ENCODE measurements at places on chromosomes 2 and 18.
A peak's percentile ranks its signal among the peaks of the same experiment; 100 is the strongest.

DNA sequence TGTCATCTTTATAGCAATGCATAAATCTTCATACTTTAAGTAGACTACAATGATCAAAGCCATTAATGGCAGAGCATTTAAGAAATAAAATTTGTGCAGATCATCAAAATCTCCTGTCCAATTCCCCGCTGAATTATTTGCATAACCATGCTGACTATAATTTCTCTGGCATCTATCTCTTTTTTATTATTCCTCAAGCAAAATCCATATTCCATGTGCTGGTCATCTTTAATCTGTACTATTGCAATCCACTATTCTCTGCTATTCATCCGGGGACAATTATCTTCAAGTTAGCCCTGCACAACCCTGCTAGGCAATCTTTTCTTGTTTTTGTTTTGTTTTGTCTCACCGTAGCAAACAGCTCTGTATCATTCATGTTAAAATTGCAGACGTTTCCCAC is 1469.6 kb upstream of the NXPH2 start:
- no peak for DNase-seq

DNA sequence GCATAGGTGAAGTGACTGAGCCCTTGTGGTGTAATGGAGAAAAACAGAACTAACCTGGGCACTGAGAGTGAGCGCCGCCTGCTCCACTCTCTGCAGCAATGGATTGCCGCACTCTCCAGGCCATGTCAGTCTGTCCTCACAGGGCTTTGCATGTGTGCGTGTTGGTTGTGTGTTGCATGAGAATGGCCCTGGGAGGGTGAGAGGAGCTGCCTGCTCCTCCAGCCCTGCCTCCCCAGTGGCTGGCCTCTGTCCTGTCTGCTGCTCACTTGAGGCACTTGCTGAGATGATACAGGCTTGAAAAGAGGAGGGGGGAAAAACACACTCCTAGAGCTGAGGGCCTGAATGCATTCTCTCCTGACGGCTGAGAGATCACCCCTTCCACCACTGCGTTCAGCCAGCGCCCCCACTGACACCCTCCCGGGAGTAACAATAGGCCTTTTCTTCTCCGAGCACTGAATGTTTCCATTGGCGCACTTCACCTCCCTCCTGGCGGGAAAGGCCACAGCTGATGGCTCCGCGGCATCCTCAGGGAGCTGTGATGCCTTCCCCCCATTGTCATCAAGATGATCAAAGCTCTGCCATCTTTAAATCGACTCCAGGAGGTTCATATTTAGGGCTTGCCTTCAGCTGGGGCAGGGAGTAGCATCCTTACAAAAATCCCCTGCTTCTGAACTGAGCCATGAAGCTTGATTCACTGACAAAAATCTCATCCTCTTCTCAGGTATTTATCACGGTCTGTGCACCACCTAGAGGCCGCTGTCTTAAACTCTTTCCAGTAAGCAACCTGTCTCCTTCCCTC is 49.9 kb upstream of the DAPL1 start:
- peak; percentile 42 for DNase-seq

DNA sequence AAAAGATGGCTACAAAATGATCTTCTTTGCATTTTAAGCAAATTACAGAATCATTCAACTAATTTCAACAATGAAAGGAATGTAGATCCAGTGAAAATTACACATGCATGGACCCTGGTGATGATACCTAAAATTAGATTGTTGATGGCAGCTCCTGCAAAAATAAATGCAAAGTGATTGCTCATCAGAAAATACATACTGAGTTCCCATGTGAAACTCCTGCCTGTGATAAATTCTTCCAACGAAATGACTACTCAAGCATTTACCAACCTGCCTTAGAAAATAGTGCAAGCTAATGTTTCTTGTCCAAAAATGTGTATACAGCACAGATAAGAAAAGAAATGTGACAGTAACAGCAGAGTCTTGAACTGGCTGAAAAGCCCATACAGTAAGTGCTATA is 300.0 kb upstream of the REV1 start:
- no peak for DNase-seq

- no peak for DNase-seq
Measured at GRCh38 chr2:140929849-140930248, 1201.0 kb downstream of the LRP1B start.

GRCh38 chr18:11857177-11857887 is 6.1 kb downstream of the CHMP1B start:
- peak; percentile 88 for DNase-seq

DNA sequence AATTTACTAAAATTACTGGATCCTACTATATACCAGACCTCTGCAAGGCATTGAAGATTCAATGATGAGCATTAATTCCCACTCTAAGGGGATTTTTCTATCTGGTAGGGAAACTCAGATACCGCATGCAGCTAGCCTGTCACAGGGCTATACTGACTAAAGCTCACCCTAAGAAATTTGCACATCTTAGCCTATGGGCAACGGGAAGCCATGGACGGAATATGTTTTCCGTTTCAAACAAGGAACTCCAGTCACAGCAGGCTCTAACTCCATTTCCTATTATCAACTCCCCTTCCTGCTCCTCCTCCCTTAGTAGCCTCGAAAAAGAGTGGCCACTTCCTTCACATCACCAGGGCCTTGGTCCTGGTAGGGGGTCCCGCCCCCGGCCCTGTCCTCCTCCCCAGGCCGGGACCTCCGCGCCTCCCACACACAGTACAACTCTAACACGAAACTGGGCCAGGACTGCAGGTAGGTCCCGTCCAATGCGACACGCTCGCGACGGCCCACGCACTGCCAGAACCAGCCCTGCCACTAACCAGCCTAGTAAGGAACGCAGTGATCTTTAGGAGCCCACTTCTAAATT is 659 bp upstream of the COX5B start:
- DNase-seq, result no peak

DNA sequence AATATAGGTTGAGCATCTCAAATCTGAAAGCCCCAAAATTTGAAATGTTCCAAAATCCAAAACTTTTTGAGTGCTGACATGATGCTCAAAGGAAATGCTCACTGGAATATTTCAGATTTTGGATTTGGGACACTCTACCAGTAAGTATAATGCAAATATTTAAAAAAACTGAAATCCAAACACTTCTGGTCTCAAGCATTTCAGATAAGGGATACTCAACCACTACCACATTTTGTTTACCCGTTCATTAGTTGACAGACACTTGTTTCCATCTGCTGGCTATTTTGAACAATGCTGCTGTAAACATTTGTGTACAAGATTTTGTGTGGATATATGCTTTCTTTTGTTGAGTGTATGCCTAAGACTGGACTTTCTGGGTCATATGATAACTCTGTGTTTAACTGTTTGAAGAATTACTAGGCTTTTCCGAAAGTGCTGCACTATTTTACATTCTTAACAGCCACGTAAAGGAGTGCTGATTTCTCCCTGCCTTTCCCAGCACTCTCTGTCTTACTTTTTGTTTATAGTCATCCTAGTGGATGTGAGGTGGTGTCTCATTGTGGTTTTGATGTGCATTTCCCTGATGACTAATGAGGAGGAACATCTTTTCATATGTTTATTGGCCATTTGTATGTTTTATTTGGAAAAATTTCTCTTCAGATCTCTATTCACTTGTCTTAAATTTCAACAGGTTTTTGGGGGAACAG is 19.5 kb upstream of the DCDC2C start:
- no peak for DNase-seq

GRCh38 chr2:223727562-223727961 is 109.8 kb downstream of the AP1S3 start:
- DNase-seq, result no peak

- DNase-seq, result no peak
Measured at GRCh38 chr2:33134086-33134771, 187.5 kb downstream of the LTBP1 start.

DNA sequence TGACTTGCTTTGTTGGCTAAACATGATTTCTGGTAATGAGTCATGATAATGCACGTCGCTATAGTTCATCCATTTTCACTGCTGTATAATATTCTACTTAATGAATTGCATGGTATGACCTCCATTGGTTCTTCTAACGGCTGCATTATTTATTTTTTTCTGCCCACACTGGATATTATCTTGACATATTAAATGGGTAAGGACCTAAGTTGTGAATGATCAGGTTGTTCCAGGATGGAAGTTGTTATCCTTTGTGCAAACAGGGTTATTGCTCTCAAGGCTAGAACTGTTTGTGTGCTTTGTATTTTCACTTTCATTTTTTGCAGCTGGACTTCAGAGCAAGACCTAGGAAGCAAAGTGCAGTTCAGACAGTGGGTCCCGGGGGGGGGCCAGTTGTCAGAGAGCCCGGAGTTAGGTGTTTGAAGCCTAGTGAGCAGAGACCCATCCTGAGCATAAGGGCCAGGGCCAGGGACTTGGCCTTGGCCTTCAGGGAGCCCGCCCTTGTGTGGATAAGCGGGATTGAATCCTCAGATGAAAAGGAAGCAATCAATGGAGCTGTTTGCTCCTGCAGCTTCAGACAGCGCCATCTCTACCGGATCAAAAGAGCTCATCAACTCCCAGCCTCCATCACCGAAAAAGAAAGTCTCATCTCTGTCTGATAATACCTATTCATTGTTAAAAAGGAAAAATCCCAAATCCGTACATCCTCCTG is 48.2 kb downstream of the AGAP1 start:
- DNase-seq, result no peak

- DNase-seq, result no peak
Measured at GRCh38 chr2:79200762-79201161, 41.2 kb upstream of the REG3A start.

DNA sequence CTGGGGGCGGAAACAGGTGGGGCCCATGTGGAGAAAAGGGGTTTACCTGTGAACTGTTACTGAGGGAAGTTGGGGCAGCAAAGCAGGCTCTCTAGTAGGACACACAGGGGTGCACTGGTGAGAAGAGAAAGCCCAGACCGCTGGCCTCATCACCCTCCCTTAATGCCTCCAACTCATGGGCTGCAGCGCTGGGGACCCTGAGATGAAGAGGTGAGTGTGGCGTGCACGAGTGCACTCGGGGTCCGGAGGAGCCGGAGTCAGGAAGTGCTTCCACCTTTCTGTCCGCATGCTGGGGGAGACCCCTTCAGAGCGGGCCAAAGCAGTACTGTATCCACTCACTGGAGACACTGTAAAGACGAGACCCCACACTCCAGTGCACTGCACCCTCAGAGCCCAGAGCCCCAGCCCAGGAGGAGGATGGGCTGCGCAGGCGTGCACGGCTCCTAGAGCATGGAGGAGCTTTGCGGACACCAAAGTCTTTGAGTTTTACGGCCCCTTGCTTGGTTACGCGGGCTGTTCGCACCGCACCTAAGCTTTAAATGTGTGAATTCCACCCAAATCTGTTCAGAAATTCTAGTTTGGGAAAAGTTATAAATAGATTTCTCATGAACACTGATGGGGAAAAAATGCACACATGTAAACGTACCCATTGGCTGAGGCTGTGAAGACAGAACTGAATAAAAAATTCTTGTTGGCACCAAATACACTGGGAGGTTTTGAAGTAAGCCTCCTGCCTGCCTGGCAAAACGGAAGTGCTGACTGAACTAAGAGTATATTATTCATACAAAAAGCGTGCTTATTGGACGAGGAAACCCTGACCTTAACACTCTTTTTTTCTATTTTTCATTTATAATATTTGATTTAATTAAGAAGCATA is 45.4 kb upstream of the PPP4R1 start:
- no peak for DNase-seq
